ENCODE measurements at places on chromosomes 2 and 18.

- no peak for DNase-seq
These were observed 1855.4 kb upstream of the PIK3C3 start for GRCh38 chr18:40099641-40100040.

DNA sequence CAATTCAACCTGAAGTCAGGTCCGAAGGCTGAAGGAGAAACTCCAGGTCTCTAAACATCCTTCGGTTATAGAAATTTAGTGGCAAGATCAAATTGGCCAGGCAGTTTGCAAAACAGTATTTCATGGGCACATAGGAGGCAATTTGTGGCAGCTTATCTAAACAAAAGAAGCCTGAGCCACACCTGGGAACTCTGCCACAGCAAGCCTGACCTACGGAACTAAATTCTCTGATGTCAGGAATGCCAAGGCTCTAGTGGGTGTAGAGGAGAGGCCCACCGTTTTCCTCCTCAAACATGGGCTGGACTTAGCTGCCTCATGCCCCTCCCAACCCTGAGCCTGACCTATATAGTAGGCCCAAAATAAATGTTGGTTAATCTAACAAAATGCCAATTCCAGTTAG is 16.0 kb downstream of the SATB2 start:
- no peak for DNase-seq

DNA sequence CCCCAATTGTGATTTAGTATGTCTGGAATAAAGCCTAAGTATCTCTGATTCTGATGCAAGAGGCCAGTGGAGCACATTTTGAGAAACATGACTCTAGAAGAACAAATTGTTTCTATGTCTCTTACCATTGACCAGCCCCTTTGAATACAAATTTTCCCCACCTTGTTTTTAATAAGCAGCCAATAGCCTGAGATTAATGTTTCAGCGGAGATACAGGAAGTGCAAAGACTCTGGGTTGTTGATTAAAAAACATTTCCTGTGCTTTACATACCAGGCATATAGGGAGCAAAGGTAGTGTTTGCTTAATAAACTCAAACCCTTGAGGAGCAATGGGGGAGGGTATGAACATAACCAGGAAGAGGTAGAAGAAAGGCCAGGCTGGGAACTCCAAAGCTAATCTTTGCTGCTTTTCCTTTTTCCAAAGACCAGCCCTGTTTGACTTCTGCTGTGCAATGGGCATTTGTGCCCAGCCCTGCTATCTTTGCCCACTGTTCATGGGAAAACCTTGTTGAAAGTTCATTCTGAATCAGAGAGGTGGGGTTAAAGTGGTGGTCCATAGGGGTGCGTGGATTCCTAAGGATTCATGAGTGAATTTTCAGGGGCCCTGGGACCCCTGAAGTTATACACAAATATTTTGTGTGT is 29.3 kb downstream of the UPP2 start:
- DNase-seq: no peak

DNA sequence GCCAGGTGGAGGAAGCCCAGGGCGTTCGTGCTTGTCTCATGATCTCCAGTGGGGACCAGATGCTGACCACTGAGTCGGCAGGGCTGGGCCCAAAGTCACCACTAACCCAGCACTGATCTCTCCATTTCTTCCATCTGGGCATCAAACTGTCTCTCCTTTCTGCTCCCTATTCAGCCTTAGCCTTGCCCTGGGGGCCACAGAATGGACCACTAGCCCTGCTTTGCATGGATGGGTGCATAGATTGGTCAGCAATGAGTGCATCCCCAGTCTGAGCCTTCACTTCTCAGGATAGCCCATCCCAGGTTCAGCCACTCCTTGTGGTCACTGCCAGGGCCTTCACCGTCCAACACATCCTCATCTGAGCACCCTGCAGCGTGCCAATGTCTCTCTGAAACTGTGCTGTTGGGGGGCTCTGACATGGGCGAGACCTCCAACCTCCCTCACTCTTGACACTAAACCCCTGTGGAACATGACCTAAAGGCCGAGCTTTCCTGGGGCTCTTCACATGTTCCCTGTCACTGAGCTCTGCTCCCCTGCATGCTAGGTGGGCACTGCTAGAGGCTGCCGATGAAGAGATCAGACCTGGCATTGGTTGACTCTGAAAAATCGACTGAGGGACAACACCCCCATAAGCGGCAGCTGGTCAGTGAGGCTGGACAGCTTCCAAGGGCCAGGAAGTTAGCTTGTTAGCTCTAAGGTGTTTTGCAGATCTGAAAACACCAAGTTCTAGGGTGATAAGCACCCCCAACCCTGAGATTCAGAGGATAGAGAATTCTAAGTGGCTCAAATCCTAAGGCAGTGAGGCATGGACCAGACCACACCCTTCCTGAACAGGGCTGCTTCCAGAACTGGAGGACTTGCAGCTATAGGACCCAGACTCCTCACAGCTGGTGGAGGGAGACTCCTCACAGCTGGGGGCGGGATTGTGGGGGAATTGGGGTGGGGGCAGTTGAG is 61.7 kb downstream of the HS1BP3 start:
- DNase-seq: no peak

DNA sequence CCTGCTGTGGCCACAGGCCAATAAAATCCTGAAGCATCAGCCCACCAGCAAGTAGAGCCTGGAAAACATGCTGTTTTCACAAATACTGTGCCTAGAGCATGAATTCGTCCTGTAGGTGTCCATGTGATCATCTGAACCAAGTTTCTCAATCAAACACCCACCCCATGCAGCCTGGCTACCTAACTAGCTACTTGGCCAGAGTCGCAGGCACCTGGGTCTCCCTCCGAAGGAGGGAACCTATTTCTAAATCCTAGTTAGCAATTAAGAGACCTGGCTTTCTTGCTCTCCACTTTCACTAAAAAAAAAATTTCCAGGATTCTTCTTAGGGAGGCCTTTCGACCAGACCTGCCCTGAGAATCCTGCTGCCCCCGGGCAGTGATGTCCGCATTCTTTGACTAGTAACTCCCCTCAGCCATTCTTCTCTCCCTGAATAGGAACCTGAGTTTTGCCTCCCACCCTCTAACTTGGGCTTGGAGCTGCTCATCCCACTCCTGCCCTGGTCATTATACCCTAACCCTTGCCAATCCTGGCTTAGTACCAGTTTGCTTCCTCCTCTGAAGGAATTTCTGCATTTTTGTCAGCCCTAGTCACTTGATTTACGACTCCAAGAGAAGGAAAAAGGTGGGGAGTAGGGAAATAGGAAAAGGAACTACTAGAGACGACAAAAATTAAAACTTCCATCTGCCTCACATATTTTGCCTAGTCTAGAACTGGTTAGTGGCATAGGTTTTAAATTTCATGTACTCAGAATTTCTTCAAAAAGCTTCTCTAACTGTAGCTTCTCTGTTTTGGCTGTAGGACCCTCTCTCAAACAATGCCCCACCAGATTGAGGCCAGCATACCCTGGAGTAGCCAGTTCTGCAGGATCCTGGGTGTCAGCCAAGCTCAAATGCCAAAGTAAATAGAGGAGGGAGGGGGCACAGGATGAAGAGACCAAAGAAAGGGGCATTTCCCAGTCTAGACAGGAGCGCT is 25.4 kb upstream of the TANK start:
- DNase-seq: no peak

DNA sequence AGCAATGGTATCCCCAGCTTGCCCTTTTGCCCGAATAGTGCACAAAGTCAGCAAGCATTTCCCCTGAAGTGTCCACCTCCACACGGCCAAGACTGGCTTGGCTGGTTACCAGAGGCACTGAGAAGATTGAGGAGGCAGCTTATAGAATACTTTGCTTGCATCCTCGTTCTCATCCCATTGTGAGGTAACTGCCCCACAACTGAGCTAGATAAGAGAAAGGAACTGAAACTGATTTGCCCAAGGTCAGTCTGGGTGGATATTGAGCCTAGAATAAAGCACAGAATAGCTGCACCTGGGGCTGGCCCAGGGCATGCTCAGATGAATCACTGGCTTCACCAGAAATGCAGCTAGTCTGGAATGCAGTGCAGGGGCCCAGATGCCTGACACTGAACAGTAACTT is 32.7 kb upstream of the MAP4K3 start:
- DNase-seq: no peak

DNA sequence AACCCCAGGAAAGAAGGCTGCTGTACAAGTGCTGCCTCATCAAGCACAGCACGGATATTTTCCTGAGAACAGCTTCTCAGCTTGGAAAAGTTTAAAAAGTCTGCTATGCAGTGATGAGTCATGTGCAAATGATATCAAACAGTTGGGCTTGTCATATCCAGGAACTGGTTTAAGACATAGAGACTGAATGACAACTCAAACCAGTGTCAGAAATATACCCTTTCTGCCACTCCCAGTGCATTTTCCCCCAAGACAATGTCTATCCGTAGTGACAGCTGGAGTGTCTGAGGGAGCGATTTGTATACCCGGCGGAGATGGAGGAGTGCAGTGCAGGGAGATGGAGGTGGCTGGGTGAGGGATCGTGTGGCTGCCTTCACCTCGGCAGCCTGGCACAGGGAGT is 28.2 kb downstream of the SOX11 start:
- DNase-seq: no peak

DNA sequence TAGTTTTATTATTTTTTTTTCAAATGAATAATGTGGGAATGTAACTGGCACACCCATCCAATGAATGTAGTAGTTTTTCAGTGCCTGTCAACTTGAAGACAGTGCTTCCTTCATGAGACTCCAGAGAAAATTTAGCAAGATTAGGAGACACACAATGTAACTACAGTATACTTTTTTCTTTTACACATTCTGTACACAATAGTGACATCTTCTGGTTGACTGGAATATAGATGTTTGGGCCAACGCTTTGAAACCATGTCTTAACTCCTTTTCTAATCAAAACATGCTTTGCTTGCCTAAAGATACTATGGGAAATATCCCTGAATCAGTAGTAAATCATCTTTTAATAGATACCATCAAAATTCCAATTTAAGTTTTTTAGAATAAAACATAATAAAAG is 229.5 kb upstream of the ZC3H15 start:
- no peak for DNase-seq

DNA sequence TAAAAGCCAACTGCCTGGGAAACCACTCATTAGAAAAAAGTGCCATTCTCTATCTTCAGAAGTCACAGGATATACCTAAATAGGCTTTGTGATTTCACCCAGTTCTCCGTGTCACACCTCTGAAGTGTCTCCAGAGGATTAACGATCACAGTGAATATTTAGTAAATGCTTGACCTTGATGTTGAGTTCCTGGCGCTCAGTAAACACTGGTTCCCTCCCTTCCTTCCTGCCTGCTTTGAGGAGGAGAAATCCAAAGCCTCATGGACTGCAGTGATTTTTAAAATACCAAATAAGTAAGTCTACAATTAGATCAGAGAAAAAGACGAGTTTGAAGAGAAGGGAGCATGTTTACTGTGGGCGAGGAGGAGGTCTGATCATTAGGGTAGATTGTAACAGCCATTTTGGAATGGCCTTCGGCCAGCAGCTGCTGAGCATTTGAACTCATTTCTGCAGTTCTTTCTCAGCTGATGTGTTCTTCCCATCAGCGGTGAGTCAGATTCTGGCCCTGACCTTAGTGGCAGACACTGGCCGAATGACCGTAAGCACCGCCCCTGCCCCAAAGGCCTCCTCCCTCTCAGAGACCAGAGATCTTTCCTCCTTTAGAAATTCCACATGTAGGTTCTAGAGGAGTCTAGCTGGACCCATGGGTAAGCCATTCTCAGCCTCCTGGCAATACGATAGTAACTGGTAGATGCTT is 62.1 kb upstream of the SLC16A14 start:
- no peak for DNase-seq

- no peak for DNase-seq
These were observed 7.1 kb upstream of the KCMF1 start for GRCh38 chr2:84963692-84964405.

- DNase-seq: no peak
These were observed 191.2 kb downstream of the IRS1 start for GRCh38 chr2:226608451-226608850.

DNA sequence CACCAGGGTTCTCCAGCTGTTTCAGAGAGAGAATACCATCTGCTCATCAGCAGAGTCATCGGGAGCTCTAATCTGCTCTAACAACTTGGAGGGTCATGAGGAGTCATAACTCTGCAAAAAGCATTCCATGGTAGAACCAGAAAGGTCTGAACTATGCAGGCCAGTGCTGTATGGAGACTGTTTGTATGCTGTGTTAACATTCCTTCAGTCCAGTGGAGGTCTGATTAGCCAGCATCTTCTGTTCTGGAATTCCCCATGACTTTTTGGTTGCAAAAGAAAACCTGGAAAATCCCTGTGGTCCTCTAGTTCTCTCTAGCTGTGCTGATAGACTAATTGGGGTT is 9.4 kb upstream of the ITGB6 start:
- DNase-seq: no peak

DNA sequence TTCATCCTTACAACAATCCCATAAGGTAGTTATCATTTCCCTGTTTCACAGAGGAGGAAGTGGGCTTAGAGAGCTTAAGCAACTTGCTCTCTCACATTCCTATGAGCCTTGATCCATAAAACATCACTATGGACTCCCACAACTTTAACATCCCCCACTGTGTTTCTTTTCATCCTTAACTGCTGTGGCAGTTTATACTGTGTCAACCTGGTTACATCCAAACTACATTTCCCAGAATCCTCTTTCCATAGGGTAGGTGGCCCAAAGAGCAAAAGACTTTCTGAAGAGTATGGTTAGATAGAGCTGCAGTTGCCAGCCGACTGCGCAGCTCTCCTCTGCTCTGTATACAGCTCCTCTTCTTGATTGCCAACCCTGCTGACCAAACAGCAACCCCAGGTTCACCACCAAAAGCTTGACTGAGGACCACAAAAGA is 22.5 kb downstream of the MAP3K2 start:
- no peak for DNase-seq

GRCh38 chr2:84942964-84943421 is 28.0 kb upstream of the KCMF1 start:
- no peak for DNase-seq

DNA sequence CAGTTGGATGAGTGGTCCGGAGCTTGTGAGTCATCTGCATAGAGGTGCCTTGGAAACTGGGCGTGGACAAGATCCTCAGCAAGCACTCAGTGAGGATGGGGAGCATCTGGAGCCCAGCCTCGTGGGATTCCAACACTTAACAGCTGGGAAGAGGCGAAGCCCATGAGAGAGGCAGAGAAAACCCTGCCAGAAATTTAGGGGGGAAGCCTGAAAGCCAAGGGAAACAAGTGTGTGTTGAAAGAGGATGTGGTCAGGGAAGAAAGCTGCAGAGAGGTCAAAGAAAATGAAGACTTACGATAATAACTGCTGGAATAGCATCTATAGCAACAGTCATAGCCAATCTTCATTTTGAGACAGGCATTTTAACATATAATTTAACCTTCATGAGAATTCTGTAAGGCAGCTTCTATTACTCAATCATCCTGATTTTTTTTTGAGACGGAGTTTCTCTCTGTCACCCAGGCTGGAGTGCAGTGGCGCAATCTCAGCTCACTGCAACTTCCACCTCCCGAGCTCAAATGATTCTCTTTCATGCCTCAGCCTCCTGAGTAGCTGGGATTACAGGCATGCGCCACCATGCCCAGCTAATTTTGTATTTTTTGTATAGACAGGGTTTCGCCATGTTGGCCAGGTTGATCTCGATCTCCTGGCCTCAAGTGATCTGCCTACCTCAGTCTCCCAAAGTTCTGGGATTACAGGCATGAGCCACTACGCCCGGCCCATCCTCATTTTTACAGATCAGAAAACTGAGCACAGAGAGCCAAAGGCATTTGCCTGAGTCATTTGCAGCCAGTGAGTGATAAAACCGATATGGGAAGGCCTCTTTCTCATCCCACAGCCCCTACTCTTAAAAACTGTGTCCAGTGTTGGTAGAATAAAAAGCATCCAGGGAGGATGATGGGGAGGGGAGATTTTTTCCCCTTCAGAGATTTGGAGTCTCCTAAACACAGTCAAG is 214.4 kb upstream of the EPAS1 start:
- DNase-seq: no peak
